ENCODE measurements at places on chromosomes 16 and 17.
A peak's percentile ranks its signal among the peaks of the same experiment; 100 is the strongest.

GRCh38 chr16:15881794-15882379 is 6.5 kb downstream of the CEP20 start:
- DNase-seq = no peak

- DNase-seq = peak; percentile 85
These were observed 14.0 kb downstream of the UBALD2 start for GRCh38 chr17:76278952-76279741.

DNA sequence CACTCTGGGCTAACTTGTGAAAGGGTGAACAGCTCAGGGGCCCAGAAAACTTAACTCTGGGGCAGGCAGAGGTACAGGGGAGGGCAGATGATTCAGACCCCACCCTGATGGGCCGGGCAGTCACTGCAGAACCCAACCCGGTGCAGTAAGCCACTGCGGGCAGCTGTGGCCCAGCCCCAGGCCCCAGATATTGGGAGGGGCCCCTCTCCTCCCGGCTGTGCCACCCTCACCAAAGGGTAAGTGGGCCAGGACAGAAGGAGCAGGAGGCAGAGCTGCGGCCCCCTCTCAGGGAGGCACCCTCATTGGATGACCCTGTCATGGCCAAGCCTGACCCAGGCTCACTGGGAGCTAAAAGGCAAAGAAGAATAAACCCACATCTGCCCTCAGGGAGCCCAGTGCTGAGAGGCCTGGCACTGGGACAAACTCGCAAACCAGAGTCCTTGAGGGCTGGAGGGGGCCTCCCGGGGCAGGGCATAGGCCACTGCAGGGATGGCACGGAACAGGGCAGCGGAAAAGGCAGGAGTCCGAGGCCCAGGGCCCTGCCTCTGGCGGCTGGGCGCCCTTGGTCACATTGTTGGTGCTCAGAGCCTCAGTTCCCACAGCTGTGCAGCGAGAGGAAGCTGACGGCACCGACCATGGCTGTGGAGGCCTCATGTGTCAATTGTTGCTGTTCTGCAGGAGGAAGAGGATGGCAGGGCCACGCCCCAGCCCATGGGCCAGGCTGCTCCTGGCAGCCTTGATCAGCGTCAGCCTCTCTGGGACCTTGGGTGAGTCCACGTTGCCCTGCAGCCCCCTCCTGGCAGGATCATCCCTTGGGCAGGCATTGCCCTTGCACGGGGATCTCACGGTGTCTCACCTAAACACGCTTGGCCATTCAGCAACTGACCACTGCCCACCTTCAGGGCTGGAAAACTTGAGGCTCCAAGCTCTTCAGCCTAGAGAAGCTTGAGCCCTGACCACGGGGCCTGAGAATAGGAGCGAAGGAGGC is 3.1 kb downstream of the ITGB4 start:
- DNase-seq = no peak

GRCh38 chr17:39580082-39580468 is 27.6 kb downstream of the NEUROD2 start:
- no peak for DNase-seq

- no peak for DNase-seq
These were observed 20.6 kb downstream of the ABAT start for GRCh38 chr16:8694795-8695728.

GRCh38 chr16:30757316-30757715 is 4.5 kb downstream of the CFAP119 start:
- DNase-seq = no peak

- DNase-seq = peak; percentile 73
These were observed 8.8 kb upstream of the CEP112 start for GRCh38 chr17:66200685-66201092.

GRCh38 chr16:66300037-66300436 is 66.5 kb upstream of the CDH5 start:
- DNase-seq = no peak

GRCh38 chr17:70172923-70173322 is 3.6 kb downstream of the KCNJ2 start:
- no peak for DNase-seq

GRCh38 chr17:69744512-69745070 is 330.1 kb downstream of the MAP2K6 start:
- DNase-seq = no peak

- DNase-seq = no peak
These were observed 19.2 kb downstream of the JPH3 start for GRCh38 chr16:87621550-87621829.

- no peak for DNase-seq
These were observed 119.7 kb upstream of the MYOCD start for GRCh38 chr17:12545877-12546513.

- DNase-seq = peak; percentile 49
These were observed 7.7 kb downstream of the CCL3L1 start for GRCh38 chr17:36188891-36189306.

- DNase-seq = no peak
These were observed 10.2 kb upstream of the PHKG2 start for GRCh38 chr16:30737794-30738648.

GRCh38 chr17:1110541-1110861 is 69.3 kb downstream of the ABR start:
- no peak for DNase-seq

DNA sequence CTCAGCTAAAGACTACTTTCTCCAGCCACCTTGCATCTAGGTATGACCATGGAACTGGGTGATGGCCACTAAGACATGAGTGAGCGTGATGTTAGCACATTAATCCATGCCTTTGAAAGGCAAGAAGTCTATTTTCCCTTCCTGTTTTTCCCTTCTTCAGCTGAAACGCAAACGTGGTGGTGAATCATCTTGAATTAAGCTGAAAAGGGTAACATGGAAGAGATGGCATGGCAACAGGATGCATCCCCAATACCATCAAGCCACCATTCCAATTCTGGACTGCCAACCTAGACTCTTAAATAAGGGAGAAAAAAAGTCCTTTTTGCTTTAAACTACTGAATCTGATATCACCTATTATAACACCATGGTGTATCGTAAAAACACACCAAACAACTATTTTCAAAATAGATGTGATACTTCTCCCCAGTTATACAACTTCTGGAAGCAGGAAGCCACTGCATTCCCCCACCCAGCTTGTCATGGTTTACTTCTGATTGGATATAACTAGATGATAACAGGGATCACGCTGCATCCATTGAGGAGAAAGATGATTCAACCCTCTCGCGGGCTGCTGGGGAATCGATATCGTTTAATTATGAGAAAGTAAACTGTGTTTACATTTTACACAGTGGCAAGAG is 368.6 kb downstream of the CDH13 start:
- no peak for DNase-seq

DNA sequence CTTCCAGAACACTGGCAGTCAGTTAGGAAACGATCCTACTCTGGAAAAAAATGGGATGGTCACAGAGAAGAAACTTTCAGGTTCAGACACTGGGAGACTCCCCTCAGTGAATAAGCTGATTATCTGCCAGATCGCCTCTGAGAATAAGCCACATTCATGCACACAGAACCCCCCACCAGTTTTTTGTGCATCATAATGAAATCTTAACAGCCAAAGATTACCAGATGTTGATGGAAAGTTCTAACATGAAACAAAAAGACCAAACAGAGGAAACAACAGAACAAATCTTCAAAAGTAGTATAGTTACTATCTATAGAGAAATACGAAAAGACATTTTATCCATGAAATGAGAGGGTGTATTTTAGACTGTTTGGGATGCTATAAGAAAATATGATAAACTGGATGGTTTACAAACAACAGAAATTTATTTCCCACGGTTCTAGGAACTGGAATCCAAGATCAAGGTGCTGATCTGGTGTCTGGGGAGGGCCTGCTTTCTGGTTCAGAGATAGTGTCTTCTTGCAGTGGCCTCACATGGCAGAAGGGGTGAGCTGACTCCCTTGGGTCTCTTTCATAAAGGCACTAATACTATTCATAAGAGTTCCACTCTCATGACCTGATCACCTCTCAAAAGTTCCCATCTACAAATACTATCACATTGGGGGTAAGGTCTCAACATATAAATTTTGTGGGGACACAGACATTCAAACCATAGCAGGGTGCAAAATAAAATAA is 8.0 kb upstream of the AMZ2 start:
- no peak for DNase-seq

DNA sequence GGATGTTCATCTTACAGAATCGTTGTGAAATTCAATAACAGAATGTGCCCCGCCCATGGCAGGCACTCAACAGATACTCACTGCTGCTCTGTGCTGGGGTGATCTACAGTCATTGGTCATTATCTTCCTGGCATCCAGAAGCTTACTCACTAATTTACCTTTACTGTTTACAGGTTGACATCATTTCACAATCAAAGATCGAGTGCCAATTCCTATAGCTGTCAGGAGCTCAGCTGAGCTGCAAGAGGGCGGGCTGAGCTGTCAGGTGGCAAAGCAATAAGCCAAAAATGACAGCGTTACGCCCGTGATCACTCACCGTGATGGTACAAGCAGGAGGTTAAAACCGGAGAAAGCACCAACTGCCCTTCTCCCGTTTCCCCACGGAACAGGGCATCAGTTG is 51.2 kb downstream of the LITAF start:
- DNase-seq = no peak

GRCh38 chr17:83079352-83079747 is at the start of gene METRNL:
Gene METRNL, plus strand, starts transcription at chr17:83079609. Its CDS starts 207 bp downstream, at chr17:83079816.
- DNase-seq = peak; percentile 68

- peak; percentile 50 for DNase-seq
These were observed 83.8 kb upstream of the CCL2 start for GRCh38 chr17:34171245-34171818.

GRCh38 chr16:81823111-81823510 is 44.0 kb downstream of the PLCG2 start:
- no peak for DNase-seq

- peak; percentile 83 for DNase-seq
These were observed 16.2 kb downstream of the SOCS3 start for GRCh38 chr17:78343543-78344201.

Data from CD4-positive, alpha-beta T cell treated with Interleukin-12 subunit alpha and Interleukin-12 subunit beta, for 1 hour (primary cell).